IPS DF 6.9 (cell line): ENCODE measurements at places on chromosomes 7 and 10.

- DNase-seq = no peak
These were observed 330.3 kb downstream of the AUTS2 start for GRCh38 chr7:69928621-69929020.

DNA sequence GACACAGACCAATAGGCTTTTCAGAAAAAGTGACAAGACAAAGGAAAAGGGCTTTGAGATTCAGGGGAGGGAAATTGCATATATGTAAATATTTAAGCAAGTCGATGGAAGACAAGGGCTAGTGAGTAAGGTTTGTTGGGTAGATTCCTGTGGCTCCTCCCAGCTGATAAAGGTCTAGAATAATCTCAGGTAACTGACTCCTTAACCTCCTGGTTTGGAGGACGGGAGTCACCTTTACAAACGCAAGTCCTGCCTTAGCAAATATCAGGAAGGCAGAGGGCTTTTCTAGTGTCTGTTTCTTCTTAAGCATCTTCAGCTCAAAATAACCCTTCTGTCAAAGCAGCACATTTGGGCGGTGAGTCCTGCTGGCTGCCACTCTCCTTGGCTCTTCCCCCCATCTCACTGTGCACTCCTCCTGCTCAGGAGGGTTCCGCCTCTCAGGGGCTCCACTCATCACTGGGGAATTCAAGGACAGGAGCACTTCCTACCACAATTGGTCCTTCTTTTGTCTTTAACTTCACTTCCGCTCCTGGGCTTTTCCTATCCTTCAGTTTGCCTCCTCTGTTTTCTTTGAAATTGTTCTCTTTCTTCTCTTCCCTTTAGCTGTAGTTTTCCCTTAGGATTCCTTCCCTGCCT lies 496.3 kb upstream of the KLF6 start:
- DNase-seq = no peak

DNA sequence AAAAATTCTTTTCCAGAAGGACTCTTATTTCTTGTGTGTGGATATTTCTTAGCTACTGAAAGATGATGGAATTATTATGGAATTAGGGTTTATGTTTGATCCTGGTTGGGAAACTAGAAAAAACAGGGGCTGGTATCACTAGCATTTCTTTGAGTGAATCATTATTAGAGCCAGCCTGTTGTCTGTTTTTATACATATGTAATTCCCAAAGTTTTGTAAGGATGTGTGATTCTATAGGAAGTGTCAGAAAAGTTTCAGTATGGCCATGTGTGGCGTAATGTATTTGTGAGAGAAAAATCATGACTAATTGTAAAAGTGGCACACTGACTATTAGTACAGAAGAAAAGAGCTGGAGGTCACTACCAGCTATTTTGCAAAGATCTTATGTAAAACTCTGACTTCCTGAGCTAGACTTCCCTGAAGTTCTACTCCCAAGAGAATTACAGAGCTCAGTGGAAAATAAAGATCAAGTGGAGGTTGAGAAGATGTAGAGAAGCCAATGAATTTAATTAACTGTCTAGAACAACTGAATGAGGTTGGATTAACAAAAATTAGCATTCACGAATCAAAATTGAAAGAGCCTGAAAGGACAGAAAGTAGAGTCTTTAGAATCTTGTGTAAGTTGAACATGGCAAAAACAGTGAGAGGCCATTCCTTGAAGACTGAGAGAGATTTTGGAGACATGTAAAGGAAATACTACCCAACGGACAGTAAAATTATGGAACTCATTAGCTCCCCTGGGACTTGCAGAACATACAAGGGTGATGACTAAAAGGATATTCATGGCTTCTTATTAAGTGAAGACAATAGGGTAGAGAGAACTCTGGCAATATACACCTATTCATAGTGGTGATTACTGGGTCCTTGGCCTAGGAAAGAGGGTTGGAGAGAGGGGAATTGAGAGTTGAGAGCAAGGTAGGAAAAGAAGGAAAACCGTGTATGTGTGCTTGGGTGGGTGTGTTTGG lies 12.5 kb downstream of the ZNF365 start:
- DNase-seq = no peak

DNA sequence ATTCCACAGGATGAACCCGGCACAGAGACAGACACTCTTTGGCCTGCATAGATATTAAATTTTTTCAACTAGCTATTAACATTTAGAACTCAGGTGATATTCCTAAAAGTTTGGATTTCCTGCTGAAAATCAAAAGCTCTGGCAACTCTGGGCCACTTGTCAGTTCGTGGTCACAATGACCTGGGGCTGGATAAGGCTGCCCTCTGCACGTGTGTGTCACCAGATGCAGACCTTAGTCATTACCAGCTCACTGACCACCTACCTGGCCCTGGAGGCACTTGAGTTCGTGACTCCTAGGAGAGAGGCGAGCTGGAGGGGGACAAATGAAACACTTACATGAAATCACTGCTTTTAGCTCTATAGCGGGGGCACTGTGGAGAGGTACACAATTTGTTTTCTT lies 126.5 kb downstream of the HIPK2 start:
- no peak for DNase-seq

DNA sequence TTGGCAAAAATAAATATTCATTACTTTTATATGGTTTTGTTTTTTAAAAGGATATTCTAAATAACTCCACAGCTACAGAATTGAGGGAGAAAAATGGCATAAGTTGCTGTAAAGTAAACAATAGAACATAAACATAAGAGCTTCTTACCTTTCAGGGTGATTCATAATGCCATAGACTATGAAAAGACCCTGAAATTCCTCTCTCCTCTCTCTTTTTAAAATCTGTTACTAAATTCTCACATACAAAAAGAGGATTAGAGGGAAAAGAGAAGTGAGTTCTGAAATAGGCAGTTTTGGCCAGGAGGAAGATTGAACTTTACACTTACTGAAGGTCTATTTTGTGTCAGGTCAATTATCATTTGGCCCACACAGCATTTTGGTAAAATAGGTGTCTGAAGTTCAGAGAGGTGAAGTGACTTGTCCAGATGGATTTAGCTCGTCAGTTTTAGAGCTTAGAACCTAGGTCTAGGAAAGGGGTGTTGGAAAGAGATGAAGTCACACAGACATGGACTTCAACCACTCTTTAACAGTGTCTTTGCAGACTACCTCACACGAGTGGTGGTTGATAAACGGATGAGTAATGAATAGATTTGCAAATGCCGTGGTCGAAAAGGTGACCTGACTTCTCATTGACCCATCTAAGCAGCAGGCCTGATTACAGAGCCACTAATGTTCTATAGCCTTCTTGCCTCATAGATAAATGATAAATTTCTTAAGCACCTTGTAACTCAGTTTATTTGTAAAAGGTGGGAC lies 190.6 kb upstream of the CCDC6 start:
- DNase-seq = no peak

GRCh38 chr7:115941703-115942268 lies 88.8 kb downstream of the TFEC start:
- DNase-seq = no peak

GRCh38 chr7:20330239-20330927 lies at the start of gene ITGB8:
Gene ITGB8, plus strand, starts transcription at chr7:20330900. Its CDS starts 907 bp downstream, at chr7:20331807.
- DNase-seq = no peak
